ENCODE measurements at places on chromosomes 3 and 15.

- H3K27me3 ChIP-seq = no peaks in the 10 kb centered on the region
- DNase-seq = no peak
- H3K4me3 ChIP-seq = no peak overlapping the region
- peaks cover 11% of the 10 kb centered on the region for H3K4me1 ChIP-seq
- peaks cover 12% of the 10 kb centered on the region for H3K36me3 ChIP-seq
These were observed 47.5 kb upstream of the SKOR1 start for GRCh38 chr15:67777773-67778172.

DNA sequence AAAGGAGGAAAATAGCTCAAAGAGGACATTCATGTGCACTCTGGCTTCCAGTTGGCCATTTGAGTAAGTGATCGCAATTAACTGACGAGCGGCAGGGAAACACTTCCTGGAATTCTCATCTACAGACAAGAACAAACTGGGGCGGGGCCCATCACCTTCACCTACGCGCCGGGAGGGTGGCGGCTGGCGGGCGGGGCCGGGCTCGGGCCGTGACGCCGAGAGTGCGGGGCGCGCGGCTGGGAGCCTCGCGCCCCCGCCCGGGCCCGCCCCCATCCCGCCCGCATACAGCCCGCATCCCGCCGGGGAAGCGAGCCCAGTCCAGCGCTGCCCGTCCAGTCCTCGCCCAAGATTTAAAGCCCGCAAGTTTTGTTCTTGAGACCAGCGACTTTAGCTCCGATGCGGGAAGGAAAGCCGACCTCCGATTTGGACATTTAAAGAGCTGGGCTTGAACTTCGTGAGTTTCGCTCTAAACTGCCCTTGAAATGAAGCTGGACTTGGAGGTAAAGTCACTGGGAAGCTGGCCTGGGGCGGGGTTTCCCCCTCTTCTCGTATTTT is at the start of gene B3GNT5:
Gene B3GNT5, plus strand, starts transcription at position 281 of the 555 bp plus-strand sequence. CDS start 16,546 bp downstream, outside the sequence.
- peak within 1 kb of the TSS; percentile 62 for H3K27ac ChIP-seq
- H3K4me3 ChIP-seq = peak within 1 kb of the TSS; percentile 89
- peaks cover 24% of the 10 kb centered on the region for H3K36me3 ChIP-seq
- peaks cover 32% of the 10 kb centered on the region for H3K4me1 ChIP-seq
- DNase-seq = no peak

GRCh38 chr3:24012589-24013269 is 67.6 kb downstream of the NR1D2 start:
- H3K36me3 ChIP-seq = no peaks in the 10 kb centered on the region
- H3K27me3 ChIP-seq = no peaks in the 10 kb centered on the region
- no peak for DNase-seq
- H3K4me1 ChIP-seq = no peaks in the 10 kb centered on the region

- peaks cover 38% of the 10 kb centered on the region for H3K4me1 ChIP-seq
- H3K27me3 ChIP-seq = no peaks in the 10 kb centered on the region
- no peak for DNase-seq
- peak overlapping the region; percentile 88 for H3K4me3 ChIP-seq
- H3K36me3 ChIP-seq = peaks cover 5% of the 10 kb centered on the region
- H3K27ac ChIP-seq = peak overlapping the region; percentile 98
These were observed 474 bp downstream of the ATP2C1 start for GRCh38 chr3:130894130-130894985.

DNA sequence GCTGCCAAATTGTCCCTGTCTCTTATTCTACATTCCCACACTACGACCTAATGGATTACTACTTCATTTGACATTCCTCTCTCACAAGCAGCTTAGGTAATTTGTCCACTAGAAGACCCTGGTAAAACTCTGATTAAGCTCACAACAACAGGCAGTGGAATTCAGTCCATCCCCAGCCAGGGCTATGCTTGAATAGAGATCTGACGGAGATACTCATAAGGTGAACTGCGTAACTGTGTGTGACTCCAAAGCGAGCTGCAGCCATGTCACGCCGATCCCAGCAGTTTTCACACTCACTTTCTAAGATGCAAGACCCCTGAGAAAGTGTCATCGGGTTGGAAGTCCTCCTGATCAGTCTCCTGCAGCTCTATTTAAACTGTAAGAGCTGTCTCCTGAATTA is 25.7 kb upstream of the ROBO2 start:
- no peak overlapping the region for H3K27ac ChIP-seq
- H3K27me3 ChIP-seq = no peaks in the 10 kb centered on the region
- DNase-seq = no peak

GRCh38 chr3:67302489-67302888 is 304.4 kb downstream of the KBTBD8 start:
- no peaks in the 10 kb centered on the region for H3K27me3 ChIP-seq
- DNase-seq = no peak
- H3K4me3 ChIP-seq = no peak overlapping the region
- no peaks in the 10 kb centered on the region for H3K36me3 ChIP-seq
